ENCODE measurements at places on chromosomes 12 and 14.

- DNase-seq: no peak
These were observed 1.3 kb downstream of the PPFIA2 start for GRCh38 chr12:81757731-81758365.

DNA sequence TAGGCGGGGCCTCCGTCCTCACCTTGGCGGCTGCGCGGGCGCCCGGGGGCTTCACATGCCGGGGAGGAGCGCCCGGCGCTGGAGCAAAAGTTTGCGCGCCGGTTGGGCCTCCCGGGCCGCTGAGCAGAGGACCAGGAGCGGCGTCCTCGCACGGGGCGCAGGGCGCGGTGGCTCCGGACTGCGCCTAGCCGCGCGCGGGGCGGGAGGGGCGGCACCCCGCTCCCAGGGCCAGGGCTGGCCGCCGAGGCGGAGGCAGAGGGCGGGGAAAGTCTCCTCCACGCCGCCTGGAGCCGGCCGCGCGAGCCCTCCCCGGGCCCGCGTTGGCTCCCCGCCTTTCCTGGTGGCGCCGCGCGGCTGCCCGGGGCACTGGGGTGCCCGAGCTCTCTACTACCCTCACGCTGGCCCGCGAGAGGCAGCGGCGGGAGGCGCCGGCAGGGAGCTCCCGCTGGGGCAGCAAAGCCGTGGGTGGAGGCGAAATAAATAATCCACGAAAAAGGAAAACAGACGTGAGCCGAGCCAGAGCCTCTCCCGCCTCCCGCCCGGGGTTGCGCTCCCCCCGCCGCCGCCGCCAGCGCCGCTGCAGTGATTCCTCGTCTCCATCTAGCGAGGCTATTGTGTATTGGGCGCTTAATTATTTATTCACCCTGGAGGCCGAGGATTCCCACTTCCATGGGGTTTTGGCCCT, 400 bp upstream of the PRIMA1 start:
- peak; percentile 12 for DNase-seq

DNA sequence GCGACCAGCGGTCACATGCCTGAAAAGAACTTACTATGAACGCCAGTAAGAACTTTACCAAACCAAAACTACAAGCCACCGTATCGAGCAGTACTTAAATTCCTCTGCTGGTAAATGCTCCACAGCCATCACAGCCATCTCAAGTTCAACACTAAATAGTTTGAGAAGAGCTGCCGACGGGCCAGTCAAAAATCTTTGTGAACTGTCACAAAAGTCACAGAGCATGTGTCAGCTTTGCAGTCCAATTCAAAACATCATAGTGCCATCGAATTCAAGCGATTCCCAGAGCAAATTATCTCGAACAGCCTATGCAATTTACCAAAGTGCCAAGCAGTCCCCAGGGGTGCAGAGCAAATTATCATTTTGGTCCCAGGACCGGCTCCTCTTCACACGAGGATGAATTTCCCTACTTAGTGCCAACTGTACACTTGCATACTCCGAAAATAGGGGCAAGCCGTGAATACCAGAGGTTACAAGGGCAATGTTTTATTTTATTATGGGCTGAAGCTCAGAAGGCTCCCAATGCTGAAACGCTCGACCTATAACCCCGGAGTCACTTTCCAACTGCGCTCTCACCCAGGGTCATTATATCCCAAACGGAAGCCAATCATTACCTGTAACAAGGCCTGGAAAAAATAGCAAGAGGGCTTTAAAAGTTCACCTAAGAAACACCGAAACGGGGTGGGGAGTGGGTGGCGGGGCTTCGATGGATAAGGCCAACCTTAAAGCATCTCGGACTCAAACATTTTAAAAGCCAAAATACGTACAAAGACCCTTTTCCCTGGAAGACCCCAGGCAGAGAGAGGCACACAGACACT, 1.1 kb downstream of the LRP6 start:
- no peak for DNase-seq

- DNase-seq: no peak
These were observed 1390.7 kb downstream of the FSCB start for GRCh38 chr14:43116341-43116740.

DNA sequence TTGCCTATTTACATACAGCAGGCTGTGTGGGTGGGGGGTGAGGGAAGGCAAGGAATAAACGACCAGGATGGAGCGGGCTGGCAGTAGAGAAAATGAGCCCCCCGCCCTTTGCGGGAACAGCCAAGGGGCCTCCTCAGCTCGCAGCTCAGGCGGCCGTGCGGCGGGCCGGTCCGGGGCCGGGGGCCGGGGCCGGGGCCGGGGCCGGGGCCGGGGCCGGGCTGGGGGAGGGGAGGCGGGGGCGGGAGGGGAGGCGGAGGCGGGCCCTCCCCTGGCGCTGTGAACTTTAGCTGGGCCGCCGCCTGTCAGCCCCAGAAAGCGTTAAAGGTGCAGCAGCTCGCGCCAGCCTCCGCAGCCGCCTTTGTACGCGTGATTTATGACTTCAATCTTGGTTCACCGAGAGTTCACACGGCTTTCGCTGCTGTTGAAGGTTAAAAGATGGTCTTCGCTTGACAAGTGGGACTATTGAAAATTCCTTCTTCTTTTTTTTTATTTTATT, 28.8 kb downstream of the HOXC4 start:
- no peak for DNase-seq

DNA sequence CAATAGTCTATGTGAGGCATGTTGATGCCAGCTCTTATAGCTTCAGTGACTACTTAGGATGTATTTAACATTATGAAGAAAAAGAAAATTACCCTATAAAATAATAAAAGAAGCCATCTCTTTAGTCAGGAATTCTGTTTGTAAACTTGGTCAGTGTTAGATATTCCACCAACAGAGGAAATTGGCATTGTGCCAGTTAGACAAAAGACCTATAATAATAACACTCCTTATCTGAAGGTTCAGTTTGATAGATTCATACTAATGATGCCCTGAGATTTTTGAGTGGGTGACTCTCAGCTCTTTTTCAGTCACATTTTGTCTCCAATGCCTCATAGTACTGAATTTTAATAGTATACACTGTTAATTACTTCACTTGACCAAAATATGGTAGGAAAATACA, 6.6 kb downstream of the SYT10 start:
- no peak for DNase-seq

All from germinal center (tissue), 1 donor.